ENCODE measurements at places on chromosomes 1 and 21. TPM values are rescaled to one million over a fixed set of nuclear protein-coding genes. Genes with fewer than 3 reads are reported as not detected.

The GSTM1 gene
- polyA plus RNA-seq: not detected

The TMEM82 gene
- not detected for polyA plus RNA-seq

The ZYG11B gene
- polyA plus RNA-seq: 11.8 TPM

The INTS7 gene
- 14.1 TPM for polyA plus RNA-seq

The FAM151A gene
- polyA plus RNA-seq: not detected

The CELA3A gene
- polyA plus RNA-seq: not detected

The PGBD5 gene
- polyA plus RNA-seq: not detected

The ADGRB2 gene
- 0.97 TPM for polyA plus RNA-seq

The MAGOH gene
- 98.5 TPM for polyA plus RNA-seq

The SAMSN1 gene
- polyA plus RNA-seq: 24.6 TPM

The PKN2 gene
- 9.2 TPM for polyA plus RNA-seq

The ATP1A4 gene
- not detected for polyA plus RNA-seq

The FASLG gene
- polyA plus RNA-seq: 0.63 TPM

The BARHL2 gene
- not detected for polyA plus RNA-seq

The SPATA45 gene
- 0.80 TPM for polyA plus RNA-seq

The PCAT6 gene
- 1.2 TPM for polyA plus RNA-seq

The PHLDA3 gene
- polyA plus RNA-seq: 0.64 TPM

The CR2 gene
- 44.7 TPM for polyA plus RNA-seq

The OR2T35 gene
- not detected for polyA plus RNA-seq

The PCP4L1 gene
- not detected for polyA plus RNA-seq

The MROH9 gene
- polyA plus RNA-seq: not detected

The OR2T2 gene
- not detected for polyA plus RNA-seq

The FCGR3A gene
- 4.4 TPM for polyA plus RNA-seq

The S100A2 gene
- not detected for polyA plus RNA-seq

The KCNH1 gene
- polyA plus RNA-seq: 0.14 TPM

The ZZZ3 gene
- 32.6 TPM for polyA plus RNA-seq

The DENND2D gene
- 107 TPM for polyA plus RNA-seq

The SNRPE gene
- polyA plus RNA-seq: 196 TPM

The DYNLT4 gene
- not detected for polyA plus RNA-seq

The DCDC2B gene
- not detected for polyA plus RNA-seq

The FLG2 gene
- not detected for polyA plus RNA-seq

The C1orf122 gene
- 30.6 TPM for polyA plus RNA-seq

The C1orf185 gene
- not detected for polyA plus RNA-seq

The S1PR1 gene
- 126 TPM for polyA plus RNA-seq

The IFI44L gene
- polyA plus RNA-seq: 9.3 TPM

The S100A10 gene
- polyA plus RNA-seq: 459 TPM

The RNF186 gene
- polyA plus RNA-seq: not detected

The RPTN gene
- not detected for polyA plus RNA-seq

The TFF2 gene
- not detected for polyA plus RNA-seq

The LEPR gene
- polyA plus RNA-seq: 0.40 TPM

The PPM1J gene
- polyA plus RNA-seq: 1.4 TPM

The RAB13 gene
- polyA plus RNA-seq: not detected

The PER3 gene
- 1.4 TPM for polyA plus RNA-seq

The LCE1E gene
- not detected for polyA plus RNA-seq

The PCNT gene
- polyA plus RNA-seq: 22.4 TPM

The PGLYRP4 gene
- polyA plus RNA-seq: not detected

The HPCA gene
- not detected for polyA plus RNA-seq

The NEGR1 gene
- not detected for polyA plus RNA-seq

The MORC3 gene
- polyA plus RNA-seq: 41.7 TPM

The KIF17 gene
- polyA plus RNA-seq: not detected

The NOTCH2 gene
- 46.5 TPM for polyA plus RNA-seq

The PLOD1 gene
- polyA plus RNA-seq: 6.5 TPM

The TTC22 gene
- 3.6 TPM for polyA plus RNA-seq

The CNKSR1 gene
- 2.2 TPM for polyA plus RNA-seq

The ZBTB8B gene
- polyA plus RNA-seq: not detected

The KCNN3 gene
- 0.88 TPM for polyA plus RNA-seq

The ACTN2 gene
- not detected for polyA plus RNA-seq
